SIG-M5 (cell line): ENCODE measurements at places on chromosomes 3 and 15.

DNA sequence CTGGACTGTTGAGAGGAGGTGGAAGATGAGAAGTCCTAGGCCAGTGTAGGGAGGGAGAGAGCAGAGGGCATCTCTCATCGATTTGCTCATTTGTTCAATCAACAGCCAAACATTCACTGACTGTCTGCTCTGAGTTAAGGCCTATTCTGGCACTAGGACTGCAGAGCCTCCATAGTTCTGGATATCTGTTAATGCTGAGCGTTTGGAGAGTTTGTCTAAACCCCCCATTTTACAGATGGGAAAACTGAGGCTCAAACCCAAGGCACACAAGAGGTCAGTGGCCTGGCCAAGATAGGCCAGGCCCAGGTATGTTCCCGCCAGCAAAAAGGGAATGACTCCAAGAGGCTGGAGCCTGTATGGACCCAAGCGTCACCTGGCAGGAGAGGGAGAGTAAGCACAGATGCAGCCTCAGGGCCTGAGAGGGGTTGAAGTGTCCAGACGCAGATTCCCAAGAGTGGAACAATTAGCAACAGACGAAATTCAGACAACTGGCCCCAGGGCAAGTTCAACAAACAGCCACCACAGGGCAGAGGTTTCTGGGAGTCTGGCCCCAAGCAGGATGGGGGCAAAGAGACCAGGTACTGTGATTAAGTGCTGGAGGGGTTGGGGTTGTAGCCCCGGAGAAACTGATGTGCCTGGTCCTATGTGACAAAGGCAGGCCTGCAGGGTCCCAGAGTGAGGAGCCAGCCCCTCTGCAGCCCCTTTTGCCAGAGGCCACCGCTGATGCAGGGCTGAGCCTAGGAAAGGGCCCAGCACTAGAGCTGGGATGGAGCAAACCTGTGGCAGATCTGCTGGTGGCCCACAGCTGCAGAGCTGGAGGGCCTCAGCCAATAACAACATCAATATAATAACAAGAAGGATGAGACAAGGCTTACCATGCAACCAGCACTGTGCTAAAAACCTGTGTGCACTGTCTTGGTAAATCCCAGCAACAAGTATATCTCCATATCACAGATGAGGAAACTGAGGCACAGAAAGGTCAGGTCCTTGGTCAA, 245.1 kb upstream of the TLE3 start:
- no peak for DNase-seq

DNA sequence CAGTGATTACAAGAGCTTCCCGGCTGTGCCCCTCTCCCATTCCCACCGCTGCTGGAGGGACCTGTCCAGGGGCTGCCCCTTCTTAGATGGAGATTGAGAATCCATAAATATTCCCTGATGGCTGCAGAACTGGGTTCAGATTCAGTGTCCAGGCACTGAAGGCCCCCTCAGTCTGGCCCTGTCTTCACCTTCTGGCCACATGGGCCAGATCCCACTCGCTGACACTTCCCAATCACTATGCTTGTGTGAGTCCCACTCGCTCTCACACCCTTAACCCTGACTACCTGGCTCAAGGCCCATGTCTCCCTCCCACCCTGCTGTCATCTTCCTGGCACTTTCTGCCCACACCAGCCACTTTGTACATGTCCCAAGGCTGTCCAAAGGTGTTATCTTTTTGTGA, 15.5 kb upstream of the MRPS22 start:
- DNase-seq, result no peak

DNA sequence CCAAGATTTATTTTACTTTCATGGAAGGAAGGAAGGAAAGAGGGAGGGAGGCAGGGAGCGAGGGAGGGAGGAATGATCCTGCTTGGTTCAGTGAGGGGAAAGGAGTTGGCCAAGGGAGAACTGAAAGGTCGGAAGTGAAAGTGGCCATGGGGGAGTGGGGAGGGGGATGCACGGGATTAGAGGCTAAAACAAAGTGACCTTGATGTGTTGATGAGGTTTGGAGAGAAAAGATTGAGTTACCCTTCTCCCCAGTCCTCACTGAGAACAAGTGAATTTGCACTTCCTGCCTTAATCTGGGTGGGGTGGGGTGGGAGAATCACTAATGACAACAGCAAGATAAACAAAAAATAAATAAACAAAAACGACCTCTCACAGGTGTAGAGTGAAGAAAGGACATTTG, 212.0 kb upstream of the TLE3 start:
- DNase-seq, result no peak

DNA sequence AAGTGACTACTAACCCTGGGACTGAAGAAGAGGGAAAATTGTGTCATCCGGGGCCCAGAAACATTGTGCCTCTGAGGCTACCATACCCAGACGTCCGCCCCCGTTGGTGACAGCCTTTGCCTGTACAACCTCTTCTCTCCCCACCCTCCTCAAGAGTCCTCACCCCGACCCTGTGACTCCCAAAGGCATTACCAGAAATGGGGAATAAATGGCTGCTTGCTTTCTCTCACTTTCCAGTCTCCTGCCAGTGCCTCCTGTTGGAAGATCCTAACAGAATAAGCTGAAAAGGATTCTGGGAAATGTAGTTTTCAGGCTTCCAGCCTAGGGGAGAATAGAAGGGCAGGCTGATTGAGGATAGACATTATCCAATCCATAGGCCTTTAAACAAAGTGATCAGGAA, 30.8 kb upstream of the SLC25A36 start:
- DNase-seq, result no peak

GRCh38 chr3:188469228-188469885, 315.4 kb downstream of the LPP start:
- no peak for DNase-seq

- no peak for DNase-seq
Observed at GRCh38 chr3:193590088-193590856, 2.7 kb upstream of the OPA1 start.

DNA sequence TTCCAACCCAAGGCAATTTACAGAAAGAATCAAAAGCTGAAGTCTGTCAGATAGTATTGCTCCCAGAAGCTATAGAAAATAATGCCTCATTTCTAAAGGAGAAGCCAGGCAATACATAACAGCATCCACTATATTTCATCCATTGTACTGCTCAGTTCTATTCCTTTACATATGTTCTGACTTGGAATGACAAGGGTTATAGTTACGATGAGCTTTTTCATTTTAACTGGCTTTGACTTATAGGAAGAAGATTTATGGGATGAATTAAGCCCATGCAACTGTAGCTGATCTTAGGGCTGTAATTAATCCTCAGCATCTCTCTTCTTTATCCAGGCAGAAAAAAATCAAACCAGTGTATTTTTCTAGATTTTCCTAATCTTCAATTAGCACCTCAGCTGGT, 676.3 kb upstream of the CCDC54 start:
- DNase-seq, result no peak

GRCh38 chr3:38516669-38517068, 20.5 kb downstream of the EXOG start:
- no peak for DNase-seq

DNA sequence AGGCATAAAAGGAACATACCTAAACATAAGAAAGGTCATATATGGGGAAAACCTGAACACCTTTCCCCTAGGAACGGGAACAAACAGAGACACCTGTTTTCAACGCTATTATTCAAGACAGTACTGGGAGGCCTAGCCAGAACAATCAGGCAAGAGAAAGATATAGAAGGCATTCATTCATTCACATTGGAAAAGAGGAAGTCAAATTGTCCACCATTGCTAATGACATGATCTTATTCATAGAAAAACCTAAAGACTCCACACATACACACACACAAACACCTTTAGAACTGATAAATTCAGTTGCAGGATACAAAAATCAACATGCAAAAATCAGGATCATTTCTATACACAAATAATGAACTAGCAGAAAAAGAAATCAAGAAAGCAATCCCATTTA, 36.5 kb downstream of the SERP1 start:
- DNase-seq, result no peak

GRCh38 chr3:114242947-114243346, 5.6 kb upstream of the ZNF80 start:
- no peak for DNase-seq

GRCh38 chr3:180036092-180036670, 556 bp downstream of the PEX5L start:
- no peak for DNase-seq

- DNase-seq, result no peak
Observed at GRCh38 chr3:185732782-185733181, 92.1 kb downstream of the IGF2BP2 start.

DNA sequence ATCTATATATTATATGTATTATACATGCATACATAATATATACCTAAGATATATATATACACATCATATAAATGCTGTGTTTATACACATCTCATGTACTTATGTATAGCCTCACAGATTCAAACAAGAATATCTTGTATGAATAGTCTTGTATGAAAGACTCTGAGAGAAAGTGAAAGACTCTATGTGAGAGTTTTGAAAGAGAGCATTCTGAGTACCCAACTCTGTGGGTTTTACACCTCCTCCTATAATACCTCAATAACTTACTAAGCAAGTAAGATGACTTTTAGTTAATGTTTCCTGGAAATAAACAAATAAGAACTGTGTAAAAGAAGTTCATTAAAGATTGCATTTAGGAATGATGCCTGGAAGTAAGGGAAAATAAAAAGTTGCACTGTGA, 108.1 kb upstream of the GMNC start:
- DNase-seq, result no peak

GRCh38 chr3:146334151-146334550, 83.2 kb upstream of the PLSCR4 start:
- no peak for DNase-seq

DNA sequence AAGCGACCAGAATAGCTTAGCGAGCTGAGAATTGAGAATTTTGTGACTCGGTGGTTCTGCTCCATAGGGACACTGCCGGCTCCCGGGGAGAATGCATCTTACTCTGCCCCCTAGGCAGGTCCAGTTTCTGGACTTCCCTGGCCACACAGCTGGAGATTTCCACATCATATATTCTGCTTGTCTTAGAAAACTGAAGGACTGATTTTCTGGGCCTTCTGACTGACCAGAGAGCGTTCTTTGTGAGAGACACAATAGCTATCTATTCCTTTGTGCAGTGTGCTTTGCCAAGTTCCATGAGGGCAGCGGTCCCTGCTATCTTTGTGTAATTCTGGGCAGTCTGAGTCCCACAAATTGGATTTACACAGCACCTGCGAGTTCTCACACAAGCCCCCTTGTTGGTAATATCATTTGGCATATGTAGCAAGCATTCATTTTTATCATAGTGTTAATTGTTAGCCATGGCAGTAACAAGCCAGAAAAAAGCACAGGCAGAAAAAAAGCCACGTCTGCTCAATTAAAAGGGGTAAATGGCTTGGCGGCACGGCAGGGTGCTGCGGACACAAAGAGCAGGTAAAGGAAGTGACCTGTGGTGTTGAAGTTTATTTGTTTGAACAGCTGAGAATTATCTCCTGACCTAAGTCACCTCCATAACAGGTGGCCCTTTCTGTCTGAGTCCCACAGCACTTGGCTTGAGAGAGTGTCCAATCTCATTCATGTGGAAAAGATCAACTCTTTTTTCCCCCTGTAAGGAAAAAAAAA, 688.7 kb downstream of the TUSC7 start:
- DNase-seq, result no peak

GRCh38 chr3:124041553-124041952, 49.6 kb upstream of the ROPN1 start:
- DNase-seq, result no peak

GRCh38 chr3:156816091-156816793, 9.9 kb upstream of the LEKR1 start:
- DNase-seq, result no peak

DNA sequence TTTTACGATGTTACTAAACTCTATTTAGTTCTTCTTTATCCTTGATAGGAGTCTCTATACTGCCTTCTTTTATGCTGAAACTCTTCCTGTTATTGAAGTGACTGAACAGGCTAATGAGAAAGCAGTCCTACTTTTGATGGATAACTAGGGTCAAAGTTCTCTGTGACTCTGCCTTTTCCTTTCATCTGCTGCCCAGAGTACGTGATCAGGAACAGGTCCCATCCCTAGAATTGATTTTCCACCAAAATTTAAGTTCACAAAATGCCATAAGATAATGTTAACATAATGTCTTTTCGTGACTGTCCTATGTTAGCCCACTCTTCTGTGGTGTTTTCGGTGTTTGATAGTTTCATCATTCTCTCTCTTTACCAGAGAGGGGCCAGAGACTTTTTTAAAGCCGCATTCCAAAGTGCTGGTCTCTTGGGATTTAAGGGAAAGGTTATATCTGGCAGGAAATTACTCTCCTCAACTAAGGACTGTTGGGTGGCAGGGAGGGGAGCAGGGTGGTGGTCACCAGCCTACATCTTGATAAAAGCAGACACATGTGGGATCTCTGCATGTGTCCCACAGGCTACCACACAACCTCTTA, 50.3 kb upstream of the PLXND1 start:
- DNase-seq, result no peak

DNA sequence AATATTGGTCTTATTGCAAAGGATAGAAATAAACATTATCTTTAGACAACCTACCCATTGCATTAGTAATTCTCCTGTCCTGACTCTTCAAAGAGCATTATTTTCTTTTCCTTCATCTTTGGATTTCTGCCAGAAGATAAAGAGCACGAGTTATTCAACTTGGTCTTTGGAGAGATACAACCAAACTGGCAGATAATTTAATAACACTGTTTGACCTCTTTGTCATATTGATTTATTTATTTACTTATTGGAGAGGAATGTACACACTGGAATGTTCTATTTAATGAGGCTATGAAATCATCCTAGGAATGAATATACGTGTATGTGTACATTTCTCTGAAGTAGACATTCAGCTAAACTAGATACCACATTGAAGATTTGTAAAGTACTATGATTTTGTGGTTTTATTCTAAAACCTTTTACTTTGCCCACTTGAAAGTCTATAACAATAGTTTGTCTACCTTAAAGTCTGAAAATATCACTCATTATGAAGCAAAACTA, 462.1 kb downstream of the C3orf38 start:
- no peak for DNase-seq

DNA sequence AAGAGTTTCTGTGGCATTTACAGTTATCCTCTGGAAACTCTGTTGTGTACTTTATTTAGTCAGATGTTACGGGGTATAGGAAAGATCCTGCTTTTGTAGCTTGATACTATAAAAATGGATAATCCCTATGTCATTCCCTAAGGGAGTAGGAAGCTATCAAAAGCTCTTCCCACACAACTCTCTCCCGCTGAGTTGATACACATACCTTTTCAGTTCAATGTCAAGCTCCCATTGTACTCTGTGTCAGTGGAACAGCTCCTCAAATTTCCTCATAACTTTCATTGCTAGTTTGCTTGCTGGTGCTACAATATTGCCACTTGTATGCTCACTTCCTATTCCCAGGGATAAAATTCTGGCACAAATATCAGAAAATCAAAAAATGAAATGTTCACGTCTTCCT, 893.3 kb upstream of the GBE1 start:
- DNase-seq, result no peak

GRCh38 chr3:175301741-175302140, 442.6 kb downstream of the NAALADL2 start:
- no peak for DNase-seq

GRCh38 chr3:141386611-141387111, 18.4 kb downstream of the ZBTB38 start:
- no peak for DNase-seq

- DNase-seq, result no peak
Observed at GRCh38 chr3:49903451-49904424, at the start of gene MST1R. Gene MST1R (minus strand): TSS chr3:49903873. CDS start chr3:49903609, 264 bp downstream.
